ENCODE measurements at places on chromosomes 11 and 22. TPM values are rescaled to one million over a fixed set of nuclear protein-coding genes. Genes with fewer than 3 reads are reported as not detected.

Gene MS4A4A
- total RNA-seq: not detected

Gene OR8I2
- total RNA-seq: not detected

Gene RFPL3
- total RNA-seq: not detected

Gene CST6
- total RNA-seq: 0.82 TPM

Gene OR5A1
- not detected for total RNA-seq

Gene SC5D
- total RNA-seq: 77.0 TPM

Gene SNX32
- total RNA-seq: 0.11 TPM

Gene MOGAT2
- total RNA-seq: not detected

Gene PTPRJ
- total RNA-seq: 2.0 TPM

Gene MPST
- 57.5 TPM for total RNA-seq

Gene RNH1
- total RNA-seq: 219 TPM

Gene PKDREJ
- not detected for total RNA-seq

Gene CNTF
- total RNA-seq: 1.7 TPM

Gene DTX4
- total RNA-seq: 5.7 TPM

Gene SLC22A9
- total RNA-seq: not detected

Gene PPME1
- total RNA-seq: 31.3 TPM

Gene SCGB1A1
- not detected for total RNA-seq

Gene RAPSN
- 0.14 TPM for total RNA-seq

Gene TYMP
- total RNA-seq: 56.6 TPM

Gene FGF19
- total RNA-seq: 0.17 TPM

Gene POTEH
- total RNA-seq: not detected

Gene GCAT
- 17.5 TPM for total RNA-seq

Gene CYP2D6
- total RNA-seq: 0.71 TPM

Gene WNT11
- total RNA-seq: 0.07 TPM

Gene CHRM4
- not detected for total RNA-seq

Gene F2
- not detected for total RNA-seq

Gene TBX1
- 0.54 TPM for total RNA-seq

Gene QSER1
- 28.7 TPM for total RNA-seq

Gene ZDHHC13
- 19.2 TPM for total RNA-seq

Gene SLCO2B1
- total RNA-seq: not detected

Gene GRM5
- 0.04 TPM for total RNA-seq

Data from foreskin keratinocyte (primary cell).